ENCODE measurements at places on chromosomes 6 and 20.

DNA sequence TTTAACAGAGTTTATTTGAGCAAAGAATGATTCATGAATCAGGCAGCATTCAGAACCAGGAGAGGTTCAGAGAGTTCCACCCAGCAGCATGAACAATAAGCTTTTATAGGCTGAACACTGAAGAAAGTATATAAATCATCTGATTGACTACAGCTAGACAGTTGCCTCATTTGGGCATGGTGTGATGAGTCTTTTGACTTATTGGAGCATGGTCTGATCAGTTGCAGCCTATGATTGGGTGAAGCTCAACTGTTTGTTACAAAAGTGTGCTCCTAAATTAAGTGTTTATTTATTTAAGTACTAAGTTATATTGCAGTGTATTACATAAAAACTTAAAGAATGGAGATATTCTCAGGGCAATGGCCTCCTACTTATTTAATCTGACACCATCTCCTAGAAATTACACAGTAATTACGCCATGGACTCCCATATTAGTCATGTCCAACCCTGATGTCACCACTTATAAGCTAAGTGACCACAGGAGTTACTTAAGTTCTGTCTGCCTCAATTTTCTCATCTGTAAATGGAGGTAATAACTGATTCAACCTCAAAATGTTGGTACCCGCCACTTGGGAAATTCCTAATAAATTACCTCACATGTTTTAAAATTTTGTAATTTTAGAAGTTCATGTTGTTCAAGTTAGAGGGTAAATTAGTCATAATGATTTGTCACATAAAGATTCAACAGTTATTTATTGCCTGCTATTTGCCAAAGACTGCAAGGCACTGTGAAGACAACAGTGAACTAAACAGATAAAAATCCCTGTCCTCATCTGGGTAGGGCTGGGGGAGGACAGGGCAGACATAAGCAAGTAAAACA lies 15.2 kb upstream of the ROS1 start:
- no peak for DNase-seq

DNA sequence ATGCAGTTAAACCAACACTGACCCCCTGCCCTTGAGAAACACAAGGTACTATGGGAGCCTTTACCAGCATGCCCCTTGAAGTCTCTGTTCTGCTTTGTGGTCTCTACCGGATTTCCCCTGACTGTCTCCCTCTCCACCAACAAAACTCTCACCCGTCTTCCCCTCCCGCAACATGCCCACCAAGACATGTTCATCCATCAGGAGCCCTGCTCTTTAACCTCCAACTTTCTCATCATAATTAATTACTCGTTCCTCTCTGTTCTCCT lies 1.1 kb downstream of the ZNF165 start:
- DNase-seq: peak; percentile 73

DNA sequence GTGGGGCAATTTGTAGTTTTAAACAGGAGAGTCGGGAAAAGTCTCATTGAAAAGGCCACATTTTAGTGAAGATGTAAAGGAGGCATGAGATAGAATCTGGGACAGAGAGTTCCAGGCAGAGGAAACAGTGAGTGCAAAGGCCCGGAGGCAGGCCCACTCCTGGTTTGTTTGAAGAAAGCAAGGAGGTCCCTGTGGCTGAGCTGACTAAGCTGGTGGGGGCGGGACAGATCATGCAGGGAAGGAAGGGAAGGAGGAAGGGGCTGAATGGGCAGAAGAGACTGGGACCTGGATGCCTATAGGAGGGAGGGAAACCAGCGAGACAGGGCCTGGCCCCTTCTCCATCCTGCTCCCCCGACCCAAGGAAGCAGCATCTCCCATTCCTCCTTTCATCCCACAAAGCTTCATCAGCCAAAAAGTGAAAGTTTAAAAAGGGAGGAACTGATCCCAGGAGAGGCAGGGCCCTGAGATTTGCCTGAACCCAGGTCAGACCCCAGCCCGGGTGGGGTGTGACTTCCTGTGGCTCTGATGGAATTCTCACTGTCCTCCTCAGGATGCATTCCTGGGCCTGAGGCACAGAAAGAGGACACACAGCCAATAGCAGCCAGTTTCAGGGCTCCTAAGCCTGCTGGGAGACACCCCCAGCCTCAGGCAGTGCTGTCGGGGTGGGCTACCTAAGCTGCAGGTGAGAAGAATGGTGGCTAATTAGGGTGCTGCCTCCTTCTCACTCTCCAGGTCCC lies 54.2 kb upstream of the SIRPA start:
- no peak for DNase-seq

DNA sequence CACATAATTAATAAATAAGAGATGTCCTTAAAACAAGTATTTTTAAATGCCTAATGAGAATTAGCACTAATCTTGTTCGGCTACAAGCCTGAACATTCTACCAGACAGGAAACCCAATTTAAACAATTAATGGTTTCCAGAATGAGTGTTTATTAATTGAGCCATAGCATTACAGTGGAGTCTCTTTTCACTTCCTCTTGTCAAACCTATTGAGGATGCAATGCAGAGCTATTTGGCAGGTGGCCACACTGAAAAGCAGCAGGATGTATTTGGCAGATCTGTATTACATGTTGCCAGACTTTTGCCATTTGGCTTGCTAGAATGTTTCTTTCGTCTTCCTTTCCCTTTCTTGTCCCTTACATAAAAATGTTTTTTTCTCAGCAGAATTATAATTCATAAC lies 475.2 kb upstream of the MARCKS start:
- DNase-seq: peak; percentile 29

GRCh38 chr6:163667372-163668060 lies 253.0 kb downstream of the QKI start:
- peak; percentile 99 for DNase-seq

DNA sequence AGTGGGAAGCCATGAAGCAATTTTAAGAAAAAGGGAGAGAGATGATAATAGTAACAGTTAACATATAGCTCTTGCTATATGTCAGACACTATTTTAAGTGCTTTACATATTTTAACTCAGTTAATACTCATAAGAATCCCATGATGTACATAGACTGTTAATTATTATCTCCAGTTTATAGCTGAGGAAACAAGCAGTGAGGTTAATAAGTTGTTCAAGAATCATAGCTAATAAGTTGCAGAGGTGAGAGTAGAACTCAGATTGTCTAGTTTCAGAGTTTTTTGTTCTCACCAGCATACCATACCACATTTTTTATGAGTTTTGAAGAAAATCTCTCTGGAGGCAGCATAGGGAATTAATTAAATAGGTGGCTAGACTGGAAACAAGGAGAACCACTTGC lies 144.6 kb upstream of the MMS22L start:
- DNase-seq: no peak

Data from MV-4-11 (cell line).